Putamen (tissue), 1 donor: ENCODE measurements at places on chromosomes 2 and 18.

- no peak for DNase-seq
These were observed 20.9 kb upstream of the TFPI start for GRCh38 chr2:187574969-187575750.

- DNase-seq = no peak
These were observed 2.0 kb upstream of the OSR1 start for GRCh38 chr2:19360266-19360965.

GRCh38 chr2:69221960-69222751, 164.9 kb downstream of the GFPT1 start:
- no peak for DNase-seq

DNA sequence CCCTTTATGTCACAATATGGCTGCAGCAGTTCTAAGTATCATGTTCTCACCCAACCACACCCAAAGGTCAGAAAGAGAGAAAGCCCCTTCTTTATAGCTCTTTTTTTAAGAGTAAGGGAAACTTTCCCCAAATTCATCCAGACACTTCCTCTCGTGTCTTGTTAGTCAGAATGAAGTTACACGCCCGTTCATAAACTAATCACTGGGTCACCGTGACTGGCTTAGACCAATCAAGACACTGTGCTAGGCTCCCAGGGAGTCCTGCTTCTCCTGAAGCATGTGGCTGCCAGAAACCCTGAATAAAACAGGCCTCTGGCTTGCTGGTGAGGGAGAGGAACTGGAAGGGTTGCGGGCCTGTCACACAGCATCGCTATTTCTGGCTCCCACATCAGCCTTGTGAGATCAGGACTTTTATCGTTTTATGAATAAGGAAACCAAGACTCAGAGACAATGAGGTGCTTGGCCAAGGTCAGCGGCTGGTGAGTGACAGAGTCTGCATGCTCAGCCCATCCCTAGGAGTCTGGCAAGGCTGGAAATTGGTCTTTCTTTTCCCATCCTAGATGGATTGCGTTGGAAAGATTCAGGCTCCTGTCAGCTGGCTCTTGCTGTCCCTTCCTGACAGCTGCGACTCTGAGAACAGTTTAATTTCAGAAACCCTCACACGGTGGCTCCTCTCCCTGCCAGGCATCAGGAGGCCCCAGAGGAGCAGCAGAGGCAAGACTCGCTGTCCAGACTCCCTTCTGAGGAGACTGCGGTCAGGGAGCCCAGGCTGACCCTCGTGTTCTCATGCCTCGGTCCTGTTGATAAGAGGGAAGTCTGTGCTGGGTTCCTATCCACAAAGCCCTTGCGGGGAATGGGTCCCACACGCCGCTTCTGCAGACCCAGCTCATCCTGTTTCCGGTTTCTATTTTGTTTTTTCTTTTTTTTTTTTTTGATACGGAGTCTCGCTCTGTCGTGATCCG, 104.5 kb upstream of the TAF1B start:
- no peak for DNase-seq

DNA sequence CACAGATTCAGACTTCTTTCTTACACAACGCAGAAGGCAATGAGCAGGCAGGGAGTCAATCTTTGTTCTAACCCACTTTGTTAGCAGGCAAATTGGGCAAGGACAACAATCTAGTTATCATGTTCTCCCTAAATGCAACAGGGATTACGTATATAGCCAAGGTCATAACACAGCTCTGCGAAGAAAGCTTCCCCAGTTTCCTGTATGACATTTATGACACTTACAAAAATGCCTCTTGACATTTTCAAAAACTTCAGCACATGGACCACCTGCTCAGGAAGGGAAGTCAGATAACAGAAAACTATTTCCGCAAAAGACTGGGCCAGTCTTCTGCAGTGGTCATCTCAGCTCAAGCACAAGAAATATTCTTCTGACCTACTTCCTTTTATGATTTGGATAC, 106.1 kb downstream of the IRS1 start:
- DNase-seq = no peak

DNA sequence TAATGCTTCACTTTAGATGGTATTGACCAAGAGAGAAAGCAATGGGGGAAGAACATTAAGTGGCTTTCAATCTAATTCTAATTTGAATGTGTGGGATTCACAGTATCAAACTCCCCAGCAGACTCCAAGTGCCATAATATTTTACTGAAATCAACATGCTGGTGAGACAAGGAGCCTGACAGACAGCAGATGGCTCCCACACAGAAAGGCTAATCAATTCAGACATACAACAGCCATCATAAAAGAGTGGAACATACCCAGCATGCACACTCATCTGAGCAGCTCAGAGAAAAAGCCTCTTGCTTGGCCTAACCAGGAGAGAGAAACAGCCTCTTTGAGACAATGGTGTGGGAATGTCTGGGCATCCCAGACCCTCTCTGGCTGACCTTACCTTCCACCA, 186.5 kb upstream of the SKOR2 start:
- no peak for DNase-seq

GRCh38 chr2:26088038-26088643, 54.3 kb downstream of the RAB10 start:
- DNase-seq = peak; percentile 47

GRCh38 chr2:231387904-231388724, 7.4 kb upstream of the B3GNT7 start:
- DNase-seq = peak; percentile 97

DNA sequence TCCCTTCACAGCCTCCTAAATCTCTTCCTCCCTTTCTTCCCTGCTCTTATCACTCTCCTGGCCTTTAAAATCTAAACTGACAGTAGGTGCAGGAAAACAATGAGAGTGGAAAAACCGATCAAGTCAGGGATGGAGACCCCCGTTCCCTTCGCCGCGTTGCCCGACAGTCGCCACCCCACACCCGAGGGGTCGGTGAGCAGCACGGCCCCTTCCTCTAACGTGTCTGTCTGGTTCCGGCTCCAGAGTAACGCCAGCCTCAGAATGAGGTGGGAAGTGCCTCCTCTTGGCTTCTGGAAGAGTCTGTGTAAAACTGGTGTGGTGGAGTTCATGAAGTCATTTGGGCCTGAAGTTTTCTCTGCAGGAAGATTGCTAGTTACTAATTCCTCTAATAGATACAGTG, 138.6 kb downstream of the NFATC1 start:
- no peak for DNase-seq

GRCh38 chr2:168139852-168140251, 107.5 kb downstream of the STK39 start:
- no peak for DNase-seq

DNA sequence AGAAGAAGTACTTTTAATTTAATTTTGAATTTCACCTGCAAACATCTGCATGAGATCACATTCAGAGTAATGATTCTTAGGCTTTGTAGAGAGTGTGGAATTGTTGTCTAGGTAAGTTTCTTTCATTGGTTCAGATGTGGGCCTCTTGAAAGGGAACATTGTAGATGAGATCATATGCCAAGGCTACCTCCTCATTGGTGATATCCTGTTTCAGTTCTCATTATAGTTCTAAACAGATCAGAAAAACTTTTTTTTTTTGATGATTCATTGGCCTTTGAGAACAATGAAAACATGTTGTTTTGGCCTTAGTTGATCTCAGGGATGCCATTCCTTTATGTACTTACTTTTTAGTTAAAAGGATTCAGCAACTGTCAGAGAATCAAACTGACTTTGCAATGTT, 44.5 kb downstream of the EML6 start:
- no peak for DNase-seq

DNA sequence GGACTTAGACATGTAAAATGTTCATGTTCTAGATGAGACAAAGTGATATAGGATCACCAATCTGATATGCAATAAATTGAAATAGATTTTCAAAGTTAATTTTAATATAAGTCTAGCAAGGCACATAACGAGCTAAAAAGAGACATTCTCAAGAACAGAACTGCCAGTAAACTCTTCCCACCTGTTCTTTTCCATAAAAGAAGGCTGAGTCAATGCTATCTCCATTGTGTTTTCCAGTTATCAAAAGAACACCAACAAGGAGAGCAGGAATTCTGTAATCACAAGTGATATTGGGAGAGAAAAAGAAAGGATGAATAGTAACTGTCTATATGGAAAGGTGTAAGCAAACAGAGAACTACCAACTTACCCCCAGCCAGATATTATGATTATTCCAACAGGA, 25.6 kb downstream of the GPR155 start:
- DNase-seq = no peak

DNA sequence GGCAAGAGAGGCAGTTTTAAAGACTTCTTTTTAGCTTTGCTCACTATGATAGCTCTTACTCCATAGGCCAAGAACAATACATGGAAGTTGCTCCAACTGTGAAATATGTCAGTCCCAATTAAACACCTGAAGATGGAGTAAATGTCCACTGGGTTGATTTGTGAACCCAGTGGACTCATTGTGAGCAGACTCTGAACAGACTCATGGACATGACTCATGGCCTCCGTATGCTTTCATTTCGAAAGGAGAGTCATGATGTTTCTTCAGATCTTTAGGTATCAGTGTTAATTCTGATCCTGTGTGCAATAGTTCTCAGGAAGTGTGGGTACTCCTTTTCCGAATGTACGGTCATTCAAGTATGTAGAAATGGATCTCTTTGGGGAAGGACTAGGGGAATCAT, 5.4 kb upstream of the CWC22 start:
- DNase-seq = no peak

DNA sequence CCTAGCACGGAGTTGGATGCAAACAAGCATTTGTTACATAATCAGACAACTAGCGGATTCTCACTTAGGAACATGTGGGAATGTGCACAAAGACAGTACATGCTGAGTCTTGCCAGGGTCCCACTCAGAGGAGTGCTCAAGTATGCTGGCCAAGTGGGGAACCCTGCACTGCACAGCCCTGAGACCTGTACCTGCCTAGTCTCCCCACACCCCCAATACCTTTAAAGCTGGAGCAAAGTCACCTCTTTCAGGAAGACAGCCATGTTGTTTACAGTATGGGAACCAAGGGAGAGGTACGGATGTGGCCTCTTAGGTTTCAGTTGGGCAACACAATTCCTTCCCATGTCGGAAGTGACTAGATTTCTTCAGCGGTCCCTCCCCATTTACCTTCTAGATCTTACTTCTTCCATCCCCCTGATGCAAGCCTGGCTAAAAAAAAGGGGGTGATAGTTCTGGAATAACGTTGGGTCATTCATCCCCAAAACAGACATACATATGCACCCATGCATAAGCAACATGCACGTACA, 10.7 kb downstream of the CXCR1 start:
- no peak for DNase-seq

DNA sequence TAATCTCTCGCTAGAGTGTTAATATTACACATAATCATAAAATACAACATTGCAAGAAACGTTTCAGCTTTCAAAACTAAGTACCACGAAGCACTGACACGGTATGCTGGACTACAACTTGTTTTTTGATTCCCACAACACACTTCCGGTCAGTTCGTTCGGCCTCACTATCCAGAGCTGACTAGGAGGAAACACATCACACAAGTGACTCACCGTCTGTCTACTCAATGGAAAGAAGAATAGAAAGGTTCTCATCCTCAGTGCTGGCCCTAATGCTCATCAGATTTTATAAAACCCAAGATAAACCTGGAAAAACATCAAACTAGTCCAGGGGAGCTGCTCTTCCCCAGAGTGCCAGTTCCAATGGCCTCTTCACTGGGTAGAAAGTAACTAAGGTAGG, 42.9 kb downstream of the ZNF385B start:
- DNase-seq = no peak

DNA sequence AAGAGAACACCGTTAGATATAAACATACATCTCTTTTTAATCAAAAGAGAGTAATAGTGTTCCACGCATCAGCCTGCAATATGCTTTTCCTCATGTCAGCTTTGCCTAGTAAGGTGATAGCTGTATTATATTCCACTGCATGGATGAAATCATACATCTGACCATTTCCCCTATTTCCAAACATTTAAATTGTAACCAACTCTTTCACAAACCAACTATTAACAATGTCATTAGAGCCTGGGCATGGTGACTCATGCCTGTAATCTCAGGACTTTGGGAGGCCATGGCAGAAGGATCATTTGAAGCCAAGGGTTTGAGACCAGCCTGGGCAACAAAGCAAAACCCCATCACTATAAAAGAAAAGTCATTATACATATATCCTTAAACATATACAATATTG, 284.8 kb downstream of the BCL11A start:
- DNase-seq = no peak

- no peak for DNase-seq
These were observed 13.7 kb downstream of the COLEC11 start for GRCh38 chr2:3608373-3609278.

DNA sequence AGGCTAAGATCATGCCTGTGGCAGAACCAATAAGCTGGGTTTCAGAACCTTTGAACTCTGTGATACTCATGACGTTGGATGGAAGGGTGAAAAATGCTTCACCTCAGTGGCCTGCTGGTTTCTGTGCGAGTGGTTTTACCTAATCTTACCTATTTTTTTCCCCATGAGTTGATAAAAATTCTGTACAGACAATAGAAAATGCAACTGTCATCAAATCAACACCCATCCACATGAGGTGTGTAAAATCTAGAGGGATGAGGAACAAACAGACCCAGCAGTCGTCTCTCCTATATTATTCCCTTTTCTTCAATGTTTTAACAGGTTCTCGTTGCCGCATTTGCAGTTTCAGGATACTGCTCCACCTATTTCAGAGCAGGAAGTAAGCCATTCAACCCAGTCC, 67.3 kb downstream of the PRKRA start:
- no peak for DNase-seq

- DNase-seq = no peak
These were observed 32.3 kb upstream of the NEB start for GRCh38 chr2:151766437-151767153.

DNA sequence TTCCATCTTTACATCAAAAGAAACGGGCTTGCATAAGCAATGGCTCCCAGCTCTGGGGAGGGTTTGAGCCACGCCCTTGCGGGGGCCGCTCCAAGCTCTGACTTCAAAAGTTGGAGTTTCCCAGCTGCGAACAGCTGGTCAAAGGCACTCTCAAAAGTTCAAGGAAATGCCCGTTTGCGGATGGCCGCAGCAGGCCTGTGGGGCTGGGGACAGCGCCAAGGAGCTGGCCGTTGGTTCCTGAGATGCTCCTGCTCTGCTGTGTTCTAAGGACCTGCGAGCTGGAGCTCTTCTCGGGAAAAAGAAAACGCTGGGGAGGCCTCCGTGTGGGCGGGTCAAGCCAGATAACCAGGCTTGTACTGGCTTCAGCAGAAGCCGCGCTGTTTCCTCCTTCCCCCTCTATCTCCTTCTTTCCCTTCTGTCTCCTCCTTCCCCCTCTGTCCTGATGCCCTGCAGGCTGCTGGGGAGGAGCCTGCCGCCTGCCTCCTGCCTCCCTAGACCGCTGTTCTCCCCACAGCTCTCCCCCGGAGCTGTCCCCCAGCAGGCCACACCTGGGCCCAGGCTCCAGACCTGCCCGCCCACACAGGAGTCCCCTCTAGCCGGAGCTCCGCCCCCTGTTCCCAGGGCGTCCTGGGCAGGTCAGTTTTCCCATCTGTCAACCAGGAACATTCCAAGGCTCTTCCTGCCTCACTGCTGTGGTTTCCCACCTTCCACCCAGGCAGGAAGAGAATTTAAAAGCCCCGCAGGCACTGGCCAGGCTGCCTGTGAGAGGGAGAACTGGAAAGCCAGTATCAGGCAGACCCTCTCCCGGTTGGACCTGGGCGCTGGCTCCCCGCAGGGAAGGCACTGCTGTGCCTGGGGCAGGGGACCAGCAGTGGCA, 14.1 kb downstream of the KLF11 start:
- DNase-seq = no peak
